Activated gamma-delta T cell treated with Interleukin-2 at 50 U/mL for 16 hours (primary cell): ENCODE measurements at places on chromosomes 2 and 18.

GRCh38 chr2:177579486-177580036 is 187.0 kb downstream of the AGPS start:
- no peak for DNase-seq

DNA sequence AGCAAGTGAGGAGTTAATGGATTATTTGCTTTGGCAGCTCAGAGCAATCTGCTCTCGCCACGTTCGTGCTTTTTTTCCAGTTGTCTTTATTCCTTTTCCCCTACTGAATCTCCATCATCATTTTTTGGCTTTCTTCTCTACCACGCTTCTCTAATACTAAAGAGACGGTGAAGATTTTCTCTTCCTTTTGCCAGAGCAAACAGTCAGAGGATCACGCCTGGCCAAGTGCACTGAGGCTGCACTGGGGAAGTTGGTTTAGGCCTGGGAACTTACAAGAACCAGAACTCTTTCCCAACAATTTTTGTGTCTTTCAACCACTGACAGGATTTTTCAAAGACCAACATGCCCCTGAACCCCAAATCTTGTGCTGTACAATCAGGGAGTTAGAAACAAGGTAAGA is 172.3 kb downstream of the PID1 start:
- DNase-seq, result no peak

DNA sequence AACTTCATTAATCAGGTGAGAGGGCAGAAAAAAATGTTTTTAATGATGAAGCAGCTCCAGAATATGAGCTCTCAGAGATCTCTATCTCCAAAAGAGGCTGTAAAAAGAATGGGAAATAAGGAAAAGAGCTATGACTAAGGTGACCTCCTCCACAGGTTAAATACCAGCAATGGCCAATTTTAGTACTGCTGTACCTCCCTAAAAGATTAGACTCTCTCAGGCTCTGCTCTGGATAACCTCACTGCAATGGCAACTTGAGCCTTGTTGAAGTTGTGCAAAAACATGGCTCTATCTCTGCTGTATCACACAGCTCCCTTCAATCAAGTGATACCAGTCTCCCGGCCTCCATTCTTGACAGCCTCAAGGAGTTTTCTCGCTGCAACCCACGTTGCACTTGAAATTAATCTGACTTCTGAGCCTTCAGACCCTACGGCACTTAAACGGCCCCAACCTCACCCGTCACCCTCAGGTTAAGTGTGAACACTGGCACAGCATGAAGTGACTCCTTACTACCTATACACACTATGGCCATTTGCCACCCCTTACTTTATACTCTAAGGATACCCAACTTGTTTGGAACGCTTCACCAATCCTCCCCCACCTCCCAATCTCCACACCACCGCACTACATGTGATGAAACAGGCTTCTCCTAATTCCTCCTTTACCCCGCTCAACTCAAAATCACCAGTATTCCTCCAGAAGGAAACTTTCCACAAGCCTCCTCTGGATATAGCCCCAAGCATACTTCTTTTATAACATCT is 36.3 kb downstream of the SMAD2 start:
- no peak for DNase-seq

DNA sequence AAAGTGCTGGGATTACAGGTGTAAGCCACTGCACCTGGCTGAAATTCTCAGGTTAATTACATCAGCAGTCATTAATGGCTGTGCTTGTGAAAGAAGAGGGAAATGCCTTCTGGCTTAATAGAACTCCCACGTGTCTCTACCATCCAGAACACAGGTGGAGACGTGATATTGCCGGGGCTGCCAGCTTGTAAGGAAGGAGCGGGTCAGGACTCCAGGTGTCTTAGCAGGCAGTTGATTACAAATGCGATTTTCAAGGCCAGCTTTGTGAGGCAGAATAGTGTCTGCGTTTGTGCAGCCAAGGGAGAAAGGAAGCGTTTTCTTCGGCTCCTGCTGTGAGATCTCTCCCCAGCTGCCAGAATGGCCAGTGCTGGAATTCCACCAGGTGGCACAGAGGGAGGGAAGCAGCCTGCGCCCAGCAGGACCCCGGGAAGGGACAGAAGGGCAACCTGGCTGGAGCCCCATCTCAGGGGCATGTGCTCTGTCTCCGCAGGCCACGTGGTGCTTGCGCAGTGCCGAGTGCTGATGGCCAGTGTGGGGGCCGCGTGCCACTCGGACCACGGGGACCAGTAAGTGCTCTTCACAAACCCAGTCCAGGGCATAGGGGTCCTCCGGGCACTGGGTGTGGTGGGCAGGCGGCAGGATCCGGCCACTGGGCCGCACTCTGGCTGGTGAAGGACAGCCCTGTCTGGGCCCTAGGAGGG is 3.7 kb upstream of the ESPNL start:
- no peak for DNase-seq

DNA sequence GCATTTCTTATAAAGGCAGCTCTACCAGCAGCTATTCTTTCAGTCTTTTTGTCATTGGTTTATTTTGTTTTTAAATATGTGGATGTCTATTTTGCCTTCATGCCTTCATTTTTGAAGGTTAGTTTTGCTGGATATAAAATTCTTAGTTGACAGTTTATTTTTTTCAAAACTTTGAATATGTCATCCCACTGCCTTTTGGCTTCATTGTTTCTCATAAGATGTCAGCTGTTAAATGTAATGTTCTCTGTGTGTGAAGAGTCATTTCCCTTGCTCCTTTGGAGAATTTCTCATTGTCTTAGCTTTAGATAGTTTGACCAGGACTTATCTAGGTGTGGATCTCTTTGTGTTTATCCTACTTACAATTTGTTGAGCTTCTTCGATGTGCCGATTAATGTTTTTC is 213.5 kb downstream of the KIAA1328 start:
- DNase-seq, result no peak

GRCh38 chr18:73670524-73670923 is 477.1 kb downstream of the FBXO15 start:
- no peak for DNase-seq

DNA sequence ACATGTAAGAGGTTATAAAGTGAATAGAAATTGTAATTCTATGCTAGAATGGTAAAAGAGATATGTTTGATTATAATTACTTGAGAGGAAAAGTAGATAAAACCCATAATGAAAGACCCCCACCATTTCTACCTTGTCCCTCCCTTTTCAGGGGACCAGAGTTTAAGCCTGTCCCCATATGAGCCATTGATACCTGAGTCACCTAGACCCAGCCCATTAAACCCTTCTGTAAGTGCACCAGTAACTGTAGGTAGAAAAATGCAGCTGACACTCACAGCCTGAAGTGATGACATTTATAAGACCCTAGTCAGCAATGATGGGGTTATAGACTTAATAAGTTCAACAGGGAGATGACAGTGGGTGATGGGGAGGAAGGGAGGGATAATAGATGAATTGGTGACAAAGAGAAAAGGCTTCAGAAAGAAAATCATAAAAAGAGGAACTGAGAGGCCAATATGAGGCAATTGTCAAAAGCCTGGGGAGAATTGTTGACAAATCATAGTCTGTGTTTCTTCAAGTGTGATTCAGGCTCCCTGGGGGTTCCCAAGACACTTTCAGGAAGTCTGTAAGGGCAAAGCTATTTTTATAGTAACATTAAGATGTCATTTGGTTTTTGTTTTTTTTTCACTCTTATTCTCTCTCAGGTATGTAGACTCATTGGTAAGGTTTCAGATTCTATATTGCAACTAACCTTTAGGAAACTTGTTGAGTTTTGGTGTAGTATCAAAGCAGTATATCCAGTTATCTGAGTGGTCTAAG is 544.2 kb downstream of the SATB2 start:
- DNase-seq, result no peak

- DNase-seq, result no peak
These were observed 495.4 kb upstream of the PIK3C3 start for GRCh38 chr18:41459656-41460055.

GRCh38 chr2:160940699-160941098 is 219.5 kb upstream of the TANK start:
- no peak for DNase-seq

GRCh38 chr2:219687882-219688559 is 60.6 kb downstream of the SLC4A3 start:
- DNase-seq, result no peak

DNA sequence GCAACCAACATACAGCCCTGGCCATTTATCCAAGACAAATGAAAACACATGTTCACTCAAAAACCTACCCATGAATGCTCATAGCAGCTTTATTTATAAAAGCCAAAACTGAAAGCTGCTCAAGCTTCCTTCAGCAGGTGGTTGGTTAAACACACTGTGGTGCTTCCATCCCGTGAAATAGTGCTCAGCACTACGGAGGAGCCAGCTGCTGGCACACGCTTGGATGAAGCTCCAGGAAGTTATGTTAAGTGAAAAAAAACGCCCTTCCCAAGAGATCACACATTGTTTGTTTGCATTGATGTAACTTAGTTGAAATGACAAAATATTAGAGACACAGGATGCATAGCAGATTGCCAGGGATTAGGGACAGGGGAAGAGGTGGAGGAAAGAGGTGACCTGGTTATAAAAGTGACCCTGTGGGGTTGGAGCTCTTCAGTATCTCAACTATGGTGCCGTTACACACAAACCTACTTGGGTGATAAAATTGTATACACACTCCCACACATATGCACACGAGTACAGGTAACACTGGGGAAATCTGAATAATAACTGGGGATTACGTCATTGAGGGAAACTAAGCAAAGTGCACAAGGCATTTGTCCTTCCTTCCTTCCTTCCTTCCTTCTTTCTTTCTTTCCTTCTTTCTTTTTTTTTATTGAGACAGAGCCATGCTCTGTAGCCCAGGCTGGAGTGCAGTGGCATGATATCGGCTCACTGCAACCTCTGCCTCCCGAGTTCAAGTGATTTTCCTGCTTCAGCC is 6.2 kb upstream of the ALPG start:
- DNase-seq, result no peak

DNA sequence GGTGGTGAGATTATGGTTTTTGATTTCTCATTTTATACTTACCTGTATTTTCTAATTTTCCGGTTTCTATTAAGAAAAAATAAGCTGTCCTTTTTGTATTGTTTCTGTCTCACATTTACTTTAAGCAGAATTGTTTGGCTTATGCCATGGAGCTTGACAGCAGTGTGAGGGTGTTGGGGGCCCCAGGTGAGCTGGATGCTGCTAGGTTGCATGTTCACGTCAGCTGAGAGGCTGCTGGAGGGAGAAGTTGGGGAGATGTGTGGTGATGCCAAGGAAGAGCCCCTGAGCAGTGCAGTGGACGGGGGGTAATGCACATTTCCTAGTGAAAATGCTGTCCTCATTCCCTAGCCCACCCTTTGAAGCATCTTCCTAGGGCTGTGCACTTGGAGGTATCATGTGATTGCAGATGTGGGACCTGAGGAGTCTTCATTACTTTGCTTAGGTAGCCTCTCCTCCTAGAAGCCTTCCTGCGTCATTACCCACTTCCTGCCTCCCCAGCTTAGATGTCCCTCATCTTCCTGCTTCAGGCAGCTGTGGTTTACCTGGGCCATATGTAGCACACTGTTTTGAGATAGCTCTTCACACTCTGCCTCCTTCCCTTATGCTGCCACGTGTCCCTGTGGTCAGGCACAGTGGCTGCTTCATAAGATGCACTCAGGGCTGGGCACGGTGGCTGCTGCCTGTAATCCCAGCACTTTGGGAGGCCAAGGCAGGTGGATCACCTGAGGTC is 16.2 kb downstream of the ATG16L1 start:
- DNase-seq, result peak; percentile 83

GRCh38 chr2:24889221-24889620 is 30.8 kb downstream of the ADCY3 start:
- no peak for DNase-seq

DNA sequence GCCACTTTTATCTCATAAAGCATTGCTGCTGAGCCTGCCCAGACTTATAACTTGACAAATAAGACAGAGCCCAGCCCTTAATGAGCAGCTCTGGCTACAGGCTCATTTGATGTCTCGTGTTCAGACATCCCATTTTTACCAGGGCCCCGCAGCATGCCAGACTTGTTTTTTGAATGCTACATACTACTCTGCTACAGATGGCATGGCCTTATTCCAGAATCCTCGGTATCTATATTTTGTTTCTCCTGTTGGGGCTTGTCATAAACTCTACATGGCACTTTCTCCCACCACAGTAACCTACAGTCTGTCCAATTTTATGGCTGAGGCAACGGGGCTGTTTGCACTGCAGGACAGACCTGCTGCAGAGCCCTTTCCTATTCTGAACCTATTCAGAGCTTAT is 179.0 kb upstream of the DDX18 start:
- DNase-seq, result no peak

GRCh38 chr2:119068154-119068725 is 90.3 kb downstream of the C1QL2 start:
- no peak for DNase-seq

- DNase-seq, result no peak
These were observed 77.8 kb upstream of the TACR1 start for GRCh38 chr2:75277111-75277510.

GRCh38 chr2:240024766-240025165 is 376 bp downstream of the NDUFA10 start:
- DNase-seq, result no peak

- peak; percentile 17 for DNase-seq
These were observed 577 bp downstream of the EHBP1 start for GRCh38 chr2:62705859-62706720.

GRCh38 chr2:239260546-239261327 is 140.1 kb downstream of the HDAC4 start:
- DNase-seq, result no peak

GRCh38 chr2:71610671-71611070 is 157.3 kb downstream of the DYSF start:
- no peak for DNase-seq
